ENCODE measurements at places on chromosomes 1 and 21.

DNA sequence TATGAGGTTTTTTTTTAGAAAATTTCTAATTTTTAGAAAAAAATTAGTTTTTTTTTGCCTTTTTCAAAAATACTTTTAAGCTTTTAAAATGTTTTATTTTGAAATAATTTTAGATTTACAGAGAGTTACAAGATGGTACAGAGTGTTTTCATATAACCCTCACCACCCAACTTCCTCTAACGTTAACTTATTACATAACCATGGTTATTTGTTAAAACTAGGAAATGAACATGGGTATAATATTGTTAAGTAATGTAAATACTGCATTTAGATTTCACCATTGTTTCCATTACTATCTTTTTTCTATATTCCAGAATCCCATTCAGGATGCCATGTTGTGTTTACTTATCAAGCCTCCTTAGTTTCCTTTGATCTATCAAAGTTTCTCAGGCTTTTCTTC lies 45.2 kb upstream of the ST6GALNAC3 start:
- no peak for DNase-seq

GRCh38 chr1:221939607-221940006 lies 197.7 kb upstream of the DUSP10 start:
- DNase-seq: no peak

DNA sequence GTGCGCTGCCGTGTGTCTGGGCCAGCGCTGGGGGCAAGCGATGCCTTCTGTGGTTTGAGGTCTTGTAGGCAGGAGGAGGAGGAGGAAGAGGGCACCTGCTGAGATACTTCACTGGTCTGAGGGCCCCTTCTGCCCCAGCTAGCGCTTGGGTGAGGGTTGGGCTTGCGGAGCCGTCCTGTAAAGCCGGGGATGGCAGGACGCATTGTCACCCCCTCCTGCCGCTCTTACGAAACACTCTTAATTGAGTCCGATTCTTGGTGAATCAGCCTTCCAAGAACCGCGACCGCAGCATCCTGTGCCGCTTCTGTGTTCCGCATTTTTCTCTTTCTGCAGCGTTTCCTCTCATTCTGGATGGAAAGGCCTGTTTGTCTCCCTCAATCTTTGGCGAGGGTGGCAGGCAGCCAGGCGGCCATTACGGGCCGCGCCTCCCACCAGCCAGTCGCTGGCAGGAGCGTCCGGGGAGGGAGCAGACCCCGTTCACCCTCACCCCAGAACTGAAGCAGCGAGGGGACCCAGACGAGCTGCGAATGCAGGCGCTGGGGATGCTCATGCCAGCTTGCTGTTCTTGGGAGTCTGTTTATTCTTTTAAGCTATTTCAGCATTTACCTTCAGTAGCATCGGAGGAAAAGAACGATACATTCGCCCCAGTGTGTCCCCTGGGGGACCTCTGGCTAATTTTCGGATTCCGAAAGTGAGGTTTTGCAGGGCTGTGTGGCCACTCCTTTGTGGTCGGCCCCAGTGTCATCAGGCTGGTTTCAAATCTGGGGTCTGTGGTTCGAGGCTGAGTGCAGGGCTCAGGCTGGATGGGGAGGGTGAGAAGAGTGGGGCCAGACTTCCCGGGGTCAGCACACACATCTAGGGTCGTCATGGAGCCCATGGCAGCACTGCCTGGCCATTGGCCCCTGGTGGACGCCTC lies 62.7 kb downstream of the SKI start:
- DNase-seq: no peak

DNA sequence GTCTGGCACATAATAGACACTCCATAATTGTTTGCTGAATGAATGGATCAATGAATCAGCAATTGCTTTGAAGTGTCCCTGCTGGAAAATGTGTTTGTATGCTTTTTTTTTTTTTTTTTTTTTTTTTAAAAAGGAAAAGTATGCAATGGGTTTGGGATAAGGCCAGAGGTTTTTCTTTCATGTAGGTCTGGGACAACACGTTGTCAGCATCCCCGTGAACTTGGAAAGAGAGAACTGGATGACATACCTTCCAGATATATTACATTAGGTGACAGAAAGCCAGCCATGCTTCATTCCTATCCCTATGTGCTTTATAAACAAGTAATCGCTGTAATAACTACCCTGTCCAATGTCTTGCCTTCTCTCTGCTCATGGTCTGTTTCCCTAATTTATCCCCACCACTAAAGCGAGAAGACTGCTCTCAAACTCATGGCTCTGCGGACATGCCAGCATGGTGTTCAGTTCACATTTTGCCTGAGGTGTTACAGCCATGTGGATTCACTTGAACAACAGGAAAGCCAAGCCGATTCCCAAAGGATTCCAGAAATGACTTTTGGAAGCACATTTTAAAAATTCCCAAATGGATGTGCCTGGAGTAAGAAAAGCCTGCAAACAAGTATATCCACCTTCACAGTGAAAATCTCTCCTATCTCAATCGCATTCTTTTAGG lies 34.8 kb upstream of the GREM2 start:
- no peak for DNase-seq

DNA sequence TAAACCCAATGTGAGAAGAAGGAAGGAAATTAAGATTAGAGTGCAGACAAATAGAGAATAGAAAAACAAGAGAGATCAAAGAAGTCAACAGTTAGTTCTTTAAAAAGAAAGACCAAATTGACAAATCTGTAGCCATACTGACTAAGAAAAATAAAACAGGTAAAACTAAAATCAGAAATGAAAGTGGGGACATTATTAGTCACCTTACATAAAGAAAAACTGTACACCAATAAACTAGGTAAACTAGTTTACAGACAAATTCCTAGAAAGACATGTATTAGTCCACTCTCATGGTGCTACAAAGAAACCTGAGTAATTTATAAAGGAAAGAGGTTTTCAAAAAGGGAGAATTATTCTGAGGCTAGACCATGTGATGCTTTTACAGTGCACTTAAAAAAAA lies 22.3 kb downstream of the BLZF1 start:
- DNase-seq: no peak

All from liver (tissue), 10 donors.